ENCODE measurements at places on chromosomes 2 and 18. TPM values are rescaled to one million over a fixed set of nuclear protein-coding genes. Genes with fewer than 3 reads are reported as not detected.

- no peak for DNase-seq
Observed at GRCh38 chr18:78975292-78975691, 4.3 kb upstream of the SALL3 start.

- DNase-seq = no peak
Observed at GRCh38 chr18:8722946-8723820, 17.8 kb downstream of the MTCL1 start.

GRCh38 chr2:86201671-86202335 lies 2.5 kb downstream of the MRPL35 start:
- DNase-seq = no peak

DNA sequence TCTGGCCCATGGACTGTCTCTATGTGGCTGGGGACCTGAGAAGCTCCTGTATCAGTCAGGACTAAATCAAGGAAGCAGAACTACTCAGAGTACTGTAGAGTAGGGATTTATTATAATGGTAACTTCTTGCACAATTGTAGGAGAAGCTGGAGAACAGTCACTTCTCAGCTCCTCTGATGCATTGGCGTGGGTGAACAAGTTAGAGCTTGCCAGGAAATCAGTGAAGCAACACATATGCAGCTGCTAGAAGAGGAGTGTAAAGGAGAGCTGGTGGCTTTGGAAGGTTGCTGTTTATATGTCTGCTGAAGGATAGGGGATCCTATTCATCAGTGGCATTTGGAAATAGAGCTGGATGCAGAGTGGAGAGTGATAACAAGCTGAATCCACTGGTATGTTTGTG lies 215.5 kb upstream of the CWC22 start:
- no peak for DNase-seq

Gene PROM2
- 36.9 TPM for polyA plus RNA-seq

GRCh38 chr2:203758841-203759689 lies 52.6 kb downstream of the CD28 start:
- DNase-seq = no peak

Gene REG1B
- polyA plus RNA-seq = not detected

DNA sequence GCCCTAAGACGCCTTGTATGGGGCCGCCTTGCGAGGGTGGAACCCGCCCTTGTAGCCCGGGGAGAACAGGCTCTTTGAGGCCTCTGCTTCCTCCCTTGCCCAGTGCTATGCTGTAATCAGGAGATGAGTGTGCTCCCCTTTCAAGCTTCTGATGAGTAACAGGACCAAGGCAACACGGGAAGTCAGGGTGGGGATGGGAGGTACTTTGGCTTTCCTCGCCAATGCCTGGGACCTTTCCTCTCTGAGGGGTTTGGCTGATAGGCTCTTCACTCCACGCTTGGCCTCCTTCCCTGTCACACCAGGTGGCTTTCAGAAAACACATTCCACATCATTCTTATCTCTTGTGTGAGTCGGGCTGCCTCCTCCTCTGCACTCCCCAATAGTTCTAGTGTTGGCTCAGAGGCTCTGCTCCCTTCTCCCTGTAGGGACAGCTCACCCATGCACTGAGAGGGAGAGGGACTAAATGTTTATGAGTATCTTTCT lies 223.7 kb upstream of the TRIB2 start:
- no peak for DNase-seq

Gene SPAST
- polyA plus RNA-seq = 37.7 TPM

GRCh38 chr2:2333076-2333475 lies 2.0 kb upstream of the MYT1L start:
- no peak for DNase-seq

- DNase-seq = no peak
Observed at GRCh38 chr2:221553333-221553732, 18.8 kb downstream of the EPHA4 start.

Gene SGPP2
- 18.3 TPM for polyA plus RNA-seq

GRCh38 chr18:59008302-59008974 lies 131.2 kb upstream of the SEC11C start:
- DNase-seq = no peak

Gene COL4A4
- 56.2 TPM for polyA plus RNA-seq

Gene CHRND
- 0.40 TPM for polyA plus RNA-seq

DNA sequence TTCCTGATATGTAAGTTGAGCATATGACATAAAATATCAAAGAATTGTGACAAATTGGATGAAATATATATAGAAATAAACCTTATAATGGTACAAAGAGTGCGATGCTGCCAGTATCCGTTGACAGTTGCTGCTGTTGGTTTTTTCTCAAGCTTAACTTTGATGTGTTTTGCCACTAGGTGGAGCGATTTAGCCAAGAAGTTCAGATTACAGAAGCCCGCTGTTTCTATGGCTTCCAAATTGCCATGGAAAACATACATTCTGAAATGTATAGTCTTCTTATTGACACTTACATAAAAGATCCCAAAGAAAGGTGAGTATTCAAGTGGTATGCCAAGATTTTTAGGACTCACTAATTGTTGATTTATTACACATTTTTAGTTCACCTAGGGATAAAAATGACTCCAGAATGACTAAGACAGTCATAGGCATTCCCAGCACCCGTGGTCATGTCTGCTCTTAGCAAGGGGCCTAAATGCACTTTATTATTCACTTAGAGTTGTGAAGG lies 2.1 kb downstream of the RRM2 start:
- DNase-seq = no peak

DNA sequence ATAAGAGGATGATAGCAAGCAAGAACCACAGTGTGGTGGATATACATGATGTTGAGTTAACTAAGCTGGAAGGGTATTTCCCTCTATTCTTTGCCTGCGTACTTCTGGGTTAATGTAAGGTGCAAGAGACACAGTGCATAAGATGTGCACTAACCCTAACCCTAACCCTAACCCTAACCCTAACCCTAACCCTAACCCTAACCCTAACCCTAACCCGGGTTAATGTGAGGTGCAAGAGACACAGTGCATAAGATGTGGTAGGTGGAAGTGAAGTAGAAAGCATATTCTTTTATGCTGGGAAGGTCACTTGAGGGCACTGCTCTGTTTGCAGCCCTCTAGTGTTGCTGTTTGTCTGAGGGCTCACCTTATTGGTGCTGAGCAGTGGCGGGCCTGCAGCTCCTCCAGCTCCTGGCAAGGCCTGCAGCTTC lies 181.5 kb upstream of the ITGA4 start:
- DNase-seq = no peak

Gene KCNS3
- polyA plus RNA-seq = 9.6 TPM

Gene LYPD6B
- 29.8 TPM for polyA plus RNA-seq

Gene CNDP1
- polyA plus RNA-seq = 0.73 TPM

DNA sequence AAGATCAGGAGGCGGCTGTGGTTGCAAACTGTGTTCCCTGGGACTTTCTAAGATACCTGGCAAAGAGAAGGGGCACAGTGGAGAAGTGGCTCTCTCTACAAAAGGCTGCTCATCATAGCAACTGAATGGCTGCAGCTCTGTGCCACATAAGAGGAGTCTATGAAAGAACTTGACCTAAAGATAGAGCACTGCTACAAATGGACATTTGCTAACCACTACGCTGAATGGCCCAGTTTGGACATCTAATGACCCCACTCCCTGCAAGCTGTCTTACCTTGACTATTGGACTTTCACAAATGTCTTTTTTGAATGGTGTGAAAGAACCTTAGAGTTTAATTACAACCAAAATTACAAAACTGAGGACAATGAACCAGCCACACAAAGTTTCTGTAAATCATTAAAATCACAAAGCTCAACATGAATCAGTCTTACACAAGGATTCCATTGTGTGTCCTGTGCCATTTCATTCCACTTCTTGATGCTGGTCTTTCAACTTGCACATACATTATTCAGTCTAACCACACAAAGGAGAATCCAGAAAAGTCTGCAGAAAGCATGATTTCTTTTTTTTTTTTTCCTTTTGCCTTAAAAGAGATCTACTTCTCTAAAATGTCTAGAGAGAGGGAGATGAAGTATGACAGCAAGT lies 154.0 kb downstream of the LAMA1 start:
- DNase-seq = no peak

DNA sequence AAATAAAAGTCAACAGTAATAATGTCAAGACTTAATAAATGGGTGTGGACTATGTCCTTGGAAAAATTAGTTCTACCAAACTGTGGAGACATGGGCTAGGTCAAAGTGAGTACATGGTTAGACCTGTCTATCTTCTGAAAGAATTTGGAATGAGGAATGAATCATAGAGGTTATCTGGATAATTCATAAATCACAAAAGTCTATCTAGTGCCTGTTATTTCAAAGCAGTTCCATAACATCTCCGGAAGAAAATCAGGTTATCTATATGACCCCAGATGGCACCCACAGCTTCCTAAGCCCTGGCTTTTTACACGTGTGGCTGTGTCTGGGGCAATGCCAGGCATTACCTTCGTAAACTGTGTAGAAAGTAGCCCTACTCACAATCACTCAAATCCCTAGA lies 272.0 kb downstream of the ETAA1 start:
- DNase-seq = no peak
